ENCODE measurements at places on chromosomes 16 and 17.

GRCh38 chr17:60971515-60972369 lies 294.1 kb downstream of the BCAS3 start:
- DNase-seq, result peak; percentile 52

DNA sequence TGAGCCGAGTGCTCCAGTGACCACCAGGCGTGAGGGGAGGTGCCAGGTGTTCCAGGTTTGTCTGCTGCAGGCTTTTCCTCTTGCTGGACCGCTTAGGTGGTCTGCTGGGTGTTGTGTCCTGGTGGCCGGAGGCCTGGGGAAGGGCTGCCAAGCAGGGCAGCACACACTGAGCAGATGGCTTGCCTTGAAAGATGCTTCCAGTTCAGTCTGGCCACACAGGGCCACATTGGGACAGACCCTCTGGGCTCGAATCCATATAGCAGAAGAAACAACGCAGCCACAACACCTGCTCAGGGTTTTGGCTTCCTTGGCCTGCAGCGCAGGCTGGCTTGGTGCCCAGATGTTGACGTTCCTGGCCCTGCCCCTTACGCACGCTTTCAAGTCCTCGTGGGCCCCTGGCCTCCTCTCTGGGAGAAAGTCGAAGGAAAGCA lies 24.8 kb downstream of the GINS2 start:
- peak; percentile 50 for DNase-seq

- no peak for DNase-seq
Observed at GRCh38 chr16:70750893-70751467, 50.0 kb downstream of the VAC14 start.

- no peak for DNase-seq
Observed at GRCh38 chr17:29225396-29225795, 21.3 kb upstream of the CRYBA1 start.

GRCh38 chr17:58504826-58505351 lies 9.5 kb downstream of the MTMR4 start:
- DNase-seq, result no peak

DNA sequence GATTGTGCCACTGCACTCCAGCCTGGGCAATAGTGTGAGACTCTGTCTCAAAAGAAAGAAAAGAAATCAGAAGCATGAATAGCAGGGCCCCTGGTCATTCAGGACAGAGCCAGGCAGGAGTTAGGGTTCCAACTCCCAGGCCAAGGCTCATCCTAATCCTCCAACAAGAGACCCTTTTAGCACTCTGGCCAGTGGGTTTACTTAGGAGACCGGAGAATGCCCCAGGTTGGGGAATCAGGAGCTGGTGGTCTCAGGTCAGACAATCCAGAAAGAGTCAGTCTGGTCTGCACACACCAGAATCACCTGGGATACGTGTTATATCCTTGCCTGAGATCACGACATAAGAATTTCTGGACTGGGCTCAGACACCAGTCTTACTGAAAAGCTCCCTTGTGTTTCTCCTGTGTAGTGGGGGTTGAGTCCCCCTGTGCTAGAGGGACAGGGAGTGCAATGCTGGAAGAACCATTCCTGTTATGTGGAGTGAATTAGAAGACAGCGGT lies 48.7 kb downstream of the CCDC42 start:
- DNase-seq, result no peak

DNA sequence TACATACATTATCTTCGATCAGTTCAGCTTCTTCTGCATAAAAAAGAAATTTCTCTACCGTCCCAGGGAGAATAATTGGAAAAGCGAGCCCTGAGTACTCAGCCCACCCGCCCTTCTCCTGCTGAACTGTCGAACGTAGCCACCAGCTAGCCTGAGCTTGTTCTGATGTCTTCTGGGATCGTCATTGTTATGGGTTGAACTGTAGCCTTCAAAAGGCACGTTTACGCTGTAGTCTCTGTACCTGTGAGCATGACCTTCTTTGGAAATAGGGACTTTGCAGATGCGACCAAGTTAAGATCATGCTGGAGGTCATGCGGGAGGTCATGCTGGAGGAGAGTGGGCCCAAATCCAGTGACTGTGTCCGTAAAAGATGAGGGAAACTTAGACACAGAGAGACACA lies 86.2 kb downstream of the CMIP start:
- no peak for DNase-seq

DNA sequence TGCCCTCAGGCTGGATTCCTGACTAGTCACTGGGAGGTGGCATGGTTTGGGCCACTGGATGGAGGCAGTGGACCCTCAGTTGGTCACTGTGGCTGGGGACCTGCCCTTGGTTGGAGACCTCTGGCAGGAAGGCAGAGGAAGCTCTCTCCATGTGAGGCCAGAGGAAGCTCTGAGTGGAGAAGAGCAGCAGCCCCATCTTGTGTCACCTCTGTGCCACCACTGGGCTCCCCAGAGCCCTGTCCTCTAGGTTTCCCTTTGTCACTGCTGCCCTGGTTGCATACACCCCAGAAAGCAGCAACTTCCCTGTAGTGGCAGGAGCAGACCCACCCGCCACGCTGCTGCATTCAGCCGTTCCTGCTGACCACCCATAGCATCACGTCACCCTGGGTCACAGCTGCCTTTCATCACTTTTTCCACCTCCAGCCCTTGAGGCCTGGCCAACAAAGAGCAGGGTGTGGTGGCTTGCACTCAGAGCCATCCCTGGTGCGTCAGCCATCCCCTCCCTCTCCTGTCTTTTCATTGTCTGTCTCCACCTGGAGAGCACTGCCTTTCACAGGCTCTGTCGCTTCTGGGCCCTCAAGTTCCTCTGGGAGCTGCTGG lies 11.9 kb downstream of the CTRL start:
- DNase-seq, result no peak

DNA sequence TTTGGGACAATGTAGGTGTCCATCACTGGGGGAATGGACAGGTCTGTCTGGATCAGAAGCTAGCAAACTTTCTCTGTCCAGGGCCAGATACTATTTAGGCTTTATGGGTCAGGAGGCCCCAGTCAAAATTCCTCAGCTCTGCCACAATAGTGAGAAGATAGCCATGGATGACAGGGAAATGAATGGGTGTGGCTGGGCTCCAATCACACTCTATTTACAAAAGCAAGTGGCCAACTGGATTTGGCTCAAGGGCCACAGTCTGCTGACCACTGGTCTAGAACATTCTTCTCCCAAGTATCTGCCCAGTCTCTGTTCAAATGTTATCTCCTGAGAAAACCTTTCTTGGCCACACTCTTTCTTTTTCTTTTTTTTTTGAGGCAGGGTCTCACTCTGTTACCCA lies 339.9 kb downstream of the SOX9 start:
- no peak for DNase-seq

DNA sequence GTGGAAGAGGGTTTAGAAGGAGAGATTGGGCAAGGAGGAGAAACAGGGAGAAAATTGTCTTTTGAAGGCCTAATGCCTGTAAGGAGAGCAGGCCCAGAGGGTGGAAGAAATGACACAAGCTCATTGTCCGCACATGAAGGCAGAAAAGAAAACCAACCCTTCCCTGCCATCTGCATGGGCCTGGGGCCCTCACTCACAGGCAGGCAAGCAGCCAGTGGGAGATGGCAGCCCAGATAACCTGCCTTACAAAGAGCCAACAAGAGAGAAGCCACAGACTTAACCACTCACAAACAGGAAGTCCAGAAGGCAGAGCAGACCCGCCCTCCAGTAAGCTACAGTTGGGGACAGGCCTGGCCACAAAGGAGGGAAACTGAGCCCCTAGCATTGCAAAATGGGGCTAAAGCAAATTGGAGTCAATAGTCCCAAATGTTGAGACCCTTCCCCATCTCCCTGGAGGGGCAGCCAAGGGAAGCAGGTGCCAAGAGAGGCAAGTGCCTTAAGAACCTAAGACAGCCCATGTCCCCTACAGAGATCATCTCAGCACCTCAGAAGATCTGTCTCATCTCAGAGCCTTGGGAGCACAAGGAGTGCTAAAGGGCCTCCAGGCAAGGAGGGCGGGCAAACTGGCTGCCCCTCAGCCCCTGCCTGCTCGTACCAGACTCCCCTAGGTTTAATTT lies 7.3 kb upstream of the TSPOAP1 start:
- DNase-seq, result no peak

GRCh38 chr17:15262291-15263205 lies 2.6 kb downstream of the PMP22 start:
- DNase-seq, result peak; percentile 57

GRCh38 chr17:27451906-27452305 lies 4.3 kb upstream of the KSR1 start:
- no peak for DNase-seq

GRCh38 chr16:3485821-3486505 lies 9.3 kb downstream of the C16orf90 start:
- DNase-seq, result no peak

GRCh38 chr17:42660692-42661345 lies 1.7 kb downstream of the TUBG2 start:
- no peak for DNase-seq

- DNase-seq, result no peak
Observed at GRCh38 chr17:17874478-17874877, 37.7 kb upstream of the SREBF1 start.

DNA sequence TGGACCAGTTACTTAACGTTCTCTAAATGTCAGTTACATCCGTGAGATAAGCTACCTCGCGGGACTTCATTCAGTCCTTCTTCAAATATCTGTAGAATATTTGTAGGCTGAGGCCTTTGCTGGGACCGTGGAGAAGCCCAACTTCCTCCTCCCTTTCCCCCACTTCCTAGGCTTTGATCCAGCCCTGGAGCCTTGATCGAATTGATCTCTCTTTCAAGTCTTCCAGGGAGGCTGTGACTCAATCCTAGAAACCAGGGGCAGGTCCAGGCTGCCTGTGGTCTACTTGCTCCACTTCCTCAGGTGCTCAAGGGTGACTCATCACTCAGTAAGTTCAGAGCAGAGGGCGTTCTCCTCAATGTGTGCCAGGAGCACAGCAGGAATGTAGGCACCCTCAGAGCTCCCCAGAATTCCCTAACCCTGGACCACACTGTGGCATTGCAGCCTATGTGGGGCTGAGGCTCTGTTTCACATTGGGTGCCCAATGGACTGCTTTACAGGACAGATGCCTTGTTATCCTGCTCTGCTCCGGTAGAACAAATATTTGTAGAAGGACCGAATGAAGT lies 11.2 kb upstream of the CEP20 start:
- no peak for DNase-seq

All from NCI-H1105 treated with DMSO at 0.1 percent for 48 hours (cell line).